ENCODE measurements at places on chromosomes 4 and X.
A peak's percentile ranks its signal among the peaks of the same experiment; 100 is the strongest.

DNA sequence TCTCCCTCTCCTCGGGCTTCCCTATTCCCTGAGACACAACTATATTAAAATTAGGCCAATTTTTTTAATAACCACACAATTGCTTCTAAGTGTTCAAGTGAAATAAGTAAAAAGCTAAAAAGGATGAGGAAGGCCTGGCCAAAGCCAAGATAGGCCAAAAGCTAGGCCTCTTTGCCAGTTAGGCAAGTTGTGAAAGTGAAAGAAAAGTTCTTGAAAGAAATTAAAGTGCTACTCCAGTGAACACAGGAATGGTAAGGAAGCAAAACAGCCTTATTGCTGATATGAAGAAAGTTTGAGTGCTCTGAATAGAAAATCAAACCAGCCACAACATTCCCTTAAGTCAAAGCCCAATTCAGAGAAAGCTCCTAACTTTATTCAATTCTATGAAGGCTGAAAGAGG, 114.2 kb upstream of the FAT4 start:
- no peak for DNase-seq

DNA sequence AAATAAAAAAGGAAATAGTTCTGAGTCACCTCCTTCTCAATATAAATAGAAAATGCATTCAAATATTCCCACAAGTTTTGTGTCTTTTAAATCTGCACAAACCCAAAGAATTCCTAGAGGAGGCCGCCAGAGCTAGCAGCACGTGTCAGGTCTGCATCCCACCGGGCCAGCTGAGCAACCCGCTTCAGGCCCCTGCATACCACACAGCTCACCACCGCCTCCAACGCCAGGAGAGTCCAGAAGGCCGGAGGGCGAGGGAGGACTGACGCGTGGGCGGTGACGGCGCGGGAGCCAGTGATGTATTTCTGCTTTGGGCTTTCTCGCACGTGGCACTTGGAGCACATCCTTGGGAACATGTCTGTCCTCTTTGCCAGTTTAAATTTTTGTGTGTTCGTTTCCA, 61.9 kb upstream of the CLDN34 start:
- DNase-seq = no peak

DNA sequence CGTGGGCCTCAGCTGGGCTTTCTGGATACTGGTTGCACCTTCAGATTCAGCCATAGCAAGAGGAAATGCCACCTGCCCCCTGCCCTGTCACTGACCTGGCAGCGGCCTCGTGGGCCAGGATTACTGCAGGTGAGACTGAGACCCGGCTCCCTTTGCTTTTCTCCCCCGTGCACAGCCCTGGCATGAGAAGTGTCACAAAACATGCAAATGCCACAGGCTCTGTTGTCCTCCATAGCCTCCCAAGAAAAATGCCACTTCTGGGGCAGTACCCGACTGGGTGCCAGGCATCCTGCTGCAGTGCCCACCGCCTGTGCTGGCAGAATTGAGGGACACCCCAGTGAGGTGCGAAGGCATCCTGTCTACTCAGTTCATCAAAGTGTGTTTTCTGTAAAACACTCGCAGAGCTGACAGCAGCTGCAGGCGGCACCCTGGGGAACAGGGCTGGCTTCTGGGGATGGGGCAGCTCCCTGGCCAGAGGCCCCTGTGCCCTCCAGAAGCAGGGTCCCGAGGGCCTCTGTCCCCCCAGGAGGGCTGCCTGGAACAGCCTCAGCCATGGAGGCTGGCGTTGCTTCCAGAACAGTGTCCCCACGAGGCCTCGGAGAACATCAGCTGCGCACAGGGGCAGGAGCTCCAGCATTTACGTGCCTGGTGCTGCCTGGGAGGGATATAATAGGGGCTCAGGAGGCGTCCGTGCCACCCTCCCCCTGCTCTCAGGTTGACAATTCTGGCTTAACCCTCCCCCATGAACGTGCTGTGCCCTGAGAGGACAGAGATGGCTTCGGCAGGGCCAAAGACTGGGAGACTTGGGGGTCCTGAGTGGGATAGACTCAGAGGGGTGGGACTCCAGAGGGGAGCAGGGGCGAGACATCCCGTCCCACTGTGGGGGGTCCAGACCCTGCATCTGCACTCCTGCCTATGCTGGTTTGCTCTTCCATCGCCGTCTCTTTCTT, 99.5 kb upstream of the NKX1-1 start:
- DNase-seq = no peak

GRCh38 chr4:80322716-80323115, 12.8 kb upstream of the CFAP299 start:
- peak; percentile 51 for DNase-seq

- no peak for DNase-seq
Observed at GRCh38 chr4:108804648-108805273, 41.9 kb upstream of the ETNPPL start.

DNA sequence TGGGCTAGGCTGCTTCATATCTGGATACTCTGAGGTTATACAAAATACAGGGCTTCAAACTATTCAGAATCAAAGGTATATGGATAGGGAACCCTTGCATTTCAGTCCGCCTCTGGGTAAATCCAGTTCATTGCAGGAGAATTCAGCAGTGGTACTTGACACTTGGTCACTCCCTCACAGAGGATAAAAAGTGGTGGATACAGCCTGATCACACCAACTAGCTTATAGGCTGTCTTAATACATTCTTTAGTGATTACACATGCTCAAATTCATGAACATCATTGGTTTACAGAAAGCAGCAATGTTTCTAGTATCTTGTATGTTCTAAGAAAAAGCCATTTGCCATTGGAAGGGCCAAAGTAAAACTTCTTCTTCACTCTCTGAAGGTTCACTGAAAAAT, 104.8 kb upstream of the PDE5A start:
- DNase-seq = no peak

GRCh38 chrX:47146936-47147859, 2.2 kb downstream of the RBM10 start:
- no peak for DNase-seq

GRCh38 chr4:131638781-131639180, 1510.3 kb upstream of the PCDH10 start:
- no peak for DNase-seq

Measured in DMS53 (cell line).